ENCODE measurements at places on chromosomes 12 and 14.
A peak's percentile ranks its signal among the peaks of the same experiment; 100 is the strongest.

DNA sequence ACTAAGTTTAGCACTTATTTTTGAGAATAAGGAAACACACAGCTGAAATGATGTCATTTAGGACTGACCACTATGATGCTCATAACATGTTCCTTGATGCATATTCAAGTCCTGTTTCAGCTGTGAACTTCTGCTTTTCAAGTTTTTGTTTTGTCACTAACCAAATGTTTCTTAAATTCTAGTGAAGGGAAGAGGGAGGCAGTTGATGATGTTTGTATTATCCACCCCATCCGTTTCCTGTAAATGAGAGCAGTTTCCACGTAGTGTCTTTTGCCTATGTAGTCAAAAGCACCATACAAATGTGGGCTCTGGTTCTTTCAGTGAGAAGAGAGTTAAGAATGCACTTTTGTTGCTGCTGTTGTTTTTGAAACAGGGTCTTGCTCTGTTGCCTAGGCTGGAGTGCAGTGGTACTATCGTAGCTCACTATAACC, 491.8 kb downstream of the PCNX1 start:
- DNase-seq, result no peak
- H3K4me1 ChIP-seq, result peaks cover 38% of the 10 kb centered on the region
- peak overlapping the region; percentile 69 for H3K27ac ChIP-seq
- H3K27me3 ChIP-seq, result no peaks in the 10 kb centered on the region
- H3K36me3 ChIP-seq, result peaks cover 4% of the 10 kb centered on the region

GRCh38 chr14:101444116-101444515, 117.2 kb upstream of the DIO3 start:
- H3K4me1 ChIP-seq, result peaks cover 22% of the 10 kb centered on the region
- H3K36me3 ChIP-seq, result no peaks in the 10 kb centered on the region
- H3K27ac ChIP-seq, result no peak overlapping the region
- H3K4me3 ChIP-seq, result no peak overlapping the region

- H3K36me3 ChIP-seq, result peaks cover 10% of the 10 kb centered on the region
- no peaks in the 10 kb centered on the region for H3K27me3 ChIP-seq
- no peak overlapping the region for H3K27ac ChIP-seq
- no peak overlapping the region for H3K4me3 ChIP-seq
- DNase-seq, result no peak
Observed at GRCh38 chr14:74658535-74659131, 46.6 kb upstream of the LTBP2 start.

DNA sequence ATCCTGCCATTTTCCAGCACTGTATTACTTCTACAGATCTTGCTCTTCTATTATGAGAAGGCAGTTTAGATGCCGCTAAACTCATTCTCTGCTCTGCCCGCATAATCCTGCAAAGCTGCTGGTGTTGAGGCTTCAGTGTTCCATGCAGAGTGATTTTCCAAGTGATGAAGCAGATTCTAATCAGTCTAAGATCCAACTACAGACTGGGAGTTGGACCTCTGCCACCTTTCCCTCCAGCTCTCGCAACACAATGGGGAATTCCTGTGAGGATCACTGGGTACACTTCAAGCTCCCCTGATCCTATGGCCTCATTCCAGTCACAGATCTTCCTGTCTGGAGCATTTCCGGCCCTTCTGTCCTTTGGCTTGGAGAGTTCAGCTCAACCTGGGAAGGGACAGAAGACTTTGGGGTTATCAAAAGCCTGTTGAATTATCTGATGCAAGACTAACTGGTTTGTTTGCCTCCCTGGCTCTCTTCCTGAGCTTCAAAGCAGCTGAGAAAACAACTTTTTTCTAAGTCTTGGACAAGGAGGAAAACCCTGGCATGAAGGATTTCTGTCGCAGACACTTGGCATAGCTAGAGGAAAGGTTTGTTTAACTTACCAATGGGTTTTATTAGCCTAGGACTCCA, 333.9 kb downstream of the ZFP36L1 start:
- no peak overlapping the region for H3K27ac ChIP-seq
- H3K27me3 ChIP-seq, result no peaks in the 10 kb centered on the region
- no peak overlapping the region for H3K4me3 ChIP-seq
- peaks cover 6% of the 10 kb centered on the region for H3K36me3 ChIP-seq
- DNase-seq, result no peak

GRCh38 chr12:109110988-109111495, 5.3 kb upstream of the ACACB start:
- peaks cover 12% of the 10 kb centered on the region for H3K36me3 ChIP-seq
- no peaks in the 10 kb centered on the region for H3K27me3 ChIP-seq
- peaks cover 20% of the 10 kb centered on the region for H3K4me1 ChIP-seq
- peak overlapping the region; percentile 77 for H3K27ac ChIP-seq

- H3K4me1 ChIP-seq, result peaks cover 19% of the 10 kb centered on the region
- no peak overlapping the region for H3K27ac ChIP-seq
- no peaks in the 10 kb centered on the region for H3K27me3 ChIP-seq
- no peak overlapping the region for H3K4me3 ChIP-seq
- no peak for DNase-seq
Observed at GRCh38 chr12:92414170-92415070, 268.8 kb upstream of the BTG1 start.

GRCh38 chr12:45725631-45726602, 3.6 kb upstream of the ARID2 start:
- H3K27ac ChIP-seq, result peak overlapping the region; percentile 99
- no peak for DNase-seq
- H3K27me3 ChIP-seq, result no peaks in the 10 kb centered on the region
- peaks cover 20% of the 10 kb centered on the region for H3K36me3 ChIP-seq
- peaks cover 25% of the 10 kb centered on the region for H3K4me1 ChIP-seq

DNA sequence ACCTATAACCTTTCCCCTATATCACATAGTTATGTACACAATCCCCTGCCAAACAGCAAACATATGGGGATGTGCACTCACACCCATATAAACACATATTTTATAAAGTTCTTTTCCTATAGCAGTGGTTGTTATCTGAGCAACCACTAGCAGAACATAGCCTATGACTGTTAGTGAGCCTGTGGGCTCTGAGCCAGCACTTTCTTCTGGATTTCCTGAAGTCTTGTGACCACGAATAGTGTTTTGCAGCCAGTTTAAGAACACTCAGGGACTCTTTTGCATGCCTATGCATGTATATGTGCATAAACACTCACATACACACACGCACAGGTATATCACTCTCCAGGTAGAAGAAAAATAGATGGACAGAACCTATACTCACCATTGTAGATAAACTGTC, 17.1 kb downstream of the TESPA1 start:
- DNase-seq, result no peak
- H3K27me3 ChIP-seq, result no peaks in the 10 kb centered on the region
- peaks cover 66% of the 10 kb centered on the region for H3K4me1 ChIP-seq
- peaks cover 76% of the 10 kb centered on the region for H3K36me3 ChIP-seq

- no peak for DNase-seq
- peaks cover 21% of the 10 kb centered on the region for H3K4me1 ChIP-seq
- H3K27me3 ChIP-seq, result no peaks in the 10 kb centered on the region
- H3K4me3 ChIP-seq, result peak overlapping the region; percentile 90
- peaks cover 17% of the 10 kb centered on the region for H3K36me3 ChIP-seq
Observed at GRCh38 chr12:132146098-132146497, 1.8 kb downstream of the NOC4L start.

DNA sequence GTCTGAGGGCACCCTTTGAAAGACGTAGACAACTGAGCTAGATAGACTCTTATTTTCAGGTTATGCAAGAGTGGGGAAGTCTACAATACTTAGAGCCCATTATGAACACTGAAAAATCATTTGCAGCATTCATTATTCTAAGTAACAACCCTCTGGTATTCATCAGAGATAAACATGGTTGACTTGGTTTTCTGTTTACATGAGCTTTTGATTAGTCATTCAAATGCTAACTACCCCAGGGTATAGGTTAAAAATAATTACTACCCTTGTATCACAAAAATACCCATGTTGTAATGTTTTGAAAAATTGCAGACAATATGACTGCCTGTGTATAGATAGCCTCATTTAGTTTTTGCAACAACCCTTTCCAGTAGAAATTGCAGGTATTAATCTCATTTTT, 78.5 kb downstream of the PPFIBP1 start:
- DNase-seq, result no peak
- H3K36me3 ChIP-seq, result peaks cover 11% of the 10 kb centered on the region
- H3K27ac ChIP-seq, result no peak overlapping the region
- H3K27me3 ChIP-seq, result no peaks in the 10 kb centered on the region
- no peak overlapping the region for H3K4me3 ChIP-seq
- H3K4me1 ChIP-seq, result no peaks in the 10 kb centered on the region

GRCh38 chr14:79411403-79412174, 799.7 kb downstream of the DIO2 start:
- no peak for DNase-seq
- no peak overlapping the region for H3K4me3 ChIP-seq
- no peak overlapping the region for H3K27ac ChIP-seq
- H3K27me3 ChIP-seq, result no peaks in the 10 kb centered on the region
- H3K4me1 ChIP-seq, result no peaks in the 10 kb centered on the region

DNA sequence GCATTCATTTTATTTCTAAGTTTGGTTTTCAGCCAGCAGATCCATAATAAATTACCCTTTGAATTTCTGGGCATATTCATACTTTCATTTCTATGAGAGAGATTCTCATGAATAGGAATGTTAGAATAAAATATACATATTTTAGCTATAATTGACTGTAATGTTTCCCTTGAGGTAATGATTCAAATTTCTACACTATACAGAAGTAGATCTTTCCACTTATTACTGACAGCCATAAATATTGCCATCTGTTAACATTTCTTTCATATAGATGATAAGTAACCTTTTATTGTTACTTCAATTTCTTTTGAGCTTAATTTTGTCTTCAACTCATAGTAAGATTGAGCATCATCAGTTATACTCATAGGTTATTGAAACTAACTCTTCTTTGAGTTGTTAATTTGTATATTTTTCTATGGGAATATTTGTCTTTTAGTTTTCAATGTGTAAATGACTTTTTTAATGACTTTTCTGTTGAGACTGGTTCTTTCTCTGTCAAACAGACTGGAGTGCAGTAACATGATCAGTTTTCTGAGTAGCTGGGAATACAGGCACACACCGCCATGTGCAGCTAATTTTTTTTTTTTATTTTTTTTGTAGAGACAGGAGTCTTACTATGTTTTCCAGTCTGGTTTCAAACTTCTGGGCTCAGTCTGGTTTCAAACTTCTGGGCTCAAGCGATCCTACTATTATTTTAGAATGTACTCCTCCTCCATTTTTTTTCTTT, 991.6 kb downstream of the SLC6A15 start:
- H3K27ac ChIP-seq, result no peak overlapping the region
- DNase-seq, result no peak
- no peaks in the 10 kb centered on the region for H3K4me1 ChIP-seq
- H3K27me3 ChIP-seq, result no peaks in the 10 kb centered on the region

DNA sequence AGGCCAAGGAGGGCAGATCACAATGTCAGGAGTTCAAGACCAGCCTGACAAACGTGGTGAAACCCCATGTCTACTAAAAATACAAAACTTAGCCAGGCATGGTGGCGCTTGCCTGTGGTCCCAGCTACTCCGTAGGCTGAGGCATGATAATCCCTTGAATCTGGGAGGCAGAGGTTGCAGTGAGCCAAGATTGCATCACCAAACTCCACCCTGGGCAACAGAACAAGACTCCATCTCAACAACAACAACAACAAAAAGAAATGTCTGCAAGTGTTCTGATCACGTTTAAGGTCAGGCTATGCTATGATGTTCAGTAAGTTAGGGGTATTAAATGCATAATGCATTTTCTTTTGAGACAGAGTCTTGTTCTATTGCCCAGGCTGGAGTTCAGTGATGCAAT, 6.7 kb upstream of the PLD4 start:
- H3K4me3 ChIP-seq, result no peak overlapping the region
- no peaks in the 10 kb centered on the region for H3K4me1 ChIP-seq
- H3K27me3 ChIP-seq, result peaks cover 20% of the 10 kb centered on the region

DNA sequence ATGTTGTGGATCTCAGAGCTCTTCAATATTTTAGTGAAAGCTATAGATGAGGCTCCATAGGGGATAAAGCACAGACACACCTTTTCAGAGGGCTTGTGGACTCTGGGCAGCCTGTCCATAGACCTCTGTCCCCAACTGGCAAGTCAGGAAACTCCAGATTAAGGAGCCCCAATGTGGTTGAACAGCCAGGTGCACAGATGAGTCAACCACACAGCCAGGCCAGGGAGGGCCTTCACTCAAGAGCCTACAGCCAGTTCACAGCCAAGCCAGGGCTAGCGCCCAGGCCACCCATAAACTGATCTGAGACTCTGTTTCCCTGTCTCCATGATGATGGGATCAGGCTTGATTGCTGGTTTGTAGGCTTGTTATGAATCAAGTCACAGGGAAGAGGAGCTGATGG, 1.0 kb upstream of the BDKRB2 start:
- no peaks in the 10 kb centered on the region for H3K36me3 ChIP-seq
- no peak overlapping the region for H3K27ac ChIP-seq
- no peak overlapping the region for H3K4me3 ChIP-seq

- peak within 1 kb of the TSS; percentile 98 for H3K27ac ChIP-seq
- H3K4me3 ChIP-seq, result peak within 1 kb of the TSS; percentile 99
- DNase-seq, result peak; percentile 82
- H3K4me1 ChIP-seq, result peaks cover 48% of the 10 kb centered on the region
Observed at GRCh38 chr12:9760699-9761418, at the start of gene CD69. TSS of gene CD69 (minus strand) at chr12:9760901. CDS start at chr12:9760820, 81 bp downstream.

GRCh38 chr12:2675776-2676175, 119.0 kb upstream of the FKBP4 start:
- H3K36me3 ChIP-seq, result no peaks in the 10 kb centered on the region
- no peak overlapping the region for H3K27ac ChIP-seq
- DNase-seq, result no peak
- no peaks in the 10 kb centered on the region for H3K4me1 ChIP-seq

GRCh38 chr12:89528434-89528833, 2.6 kb upstream of the POC1B start:
- H3K4me1 ChIP-seq, result peaks cover 18% of the 10 kb centered on the region
- no peaks in the 10 kb centered on the region for H3K27me3 ChIP-seq

GRCh38 chr12:38915429-38916182, 10.2 kb upstream of the CPNE8 start:
- no peak overlapping the region for H3K27ac ChIP-seq
- no peak overlapping the region for H3K4me3 ChIP-seq
- no peak for DNase-seq
- peaks cover 3% of the 10 kb centered on the region for H3K27me3 ChIP-seq
- H3K4me1 ChIP-seq, result no peaks in the 10 kb centered on the region

DNA sequence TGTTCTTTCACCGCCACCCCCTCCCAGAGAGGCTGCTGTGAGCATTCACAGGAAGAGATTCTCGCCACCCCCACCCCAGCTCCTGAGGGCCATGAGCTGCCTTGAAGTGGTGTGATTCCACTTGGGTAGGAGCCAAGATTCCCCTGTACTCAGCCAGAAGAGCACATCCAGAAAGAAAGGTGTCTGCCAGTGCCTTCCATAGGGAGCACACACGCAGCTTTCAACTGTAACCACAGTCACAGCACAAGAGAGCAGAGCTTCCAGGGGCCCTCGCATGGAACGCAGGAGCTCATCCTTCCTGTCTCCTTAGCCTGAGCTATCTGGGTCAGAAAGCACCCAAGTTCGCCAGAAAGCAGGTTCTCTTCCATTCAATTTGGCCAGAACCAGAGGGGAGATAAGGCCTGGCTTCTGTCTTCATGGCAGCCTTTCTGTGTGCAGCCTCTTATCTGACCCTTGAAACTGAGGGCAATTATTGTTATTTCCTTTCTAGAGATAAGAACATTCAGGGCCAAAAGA, 66.6 kb upstream of the SCN8A start:
- H3K4me3 ChIP-seq, result no peak overlapping the region
- H3K27ac ChIP-seq, result no peak overlapping the region
- H3K27me3 ChIP-seq, result no peaks in the 10 kb centered on the region
